ENCODE measurements at places on chromosomes 13 and 19. TPM values are rescaled to one million over a fixed set of nuclear protein-coding genes. Genes with fewer than 3 reads are reported as not detected.

The PDE4A gene
- 55.3 TPM for total RNA-seq

The ADGRE2 gene
- 2.8 TPM for total RNA-seq

The OR10H1 gene
- total RNA-seq, result not detected

The DAND5 gene
- total RNA-seq, result not detected

The FBXO17 gene
- not detected for total RNA-seq

The GFY gene
- total RNA-seq, result not detected

The TMEM238 gene
- total RNA-seq, result 9.7 TPM

The PODNL1 gene
- not detected for total RNA-seq

The LTBP4 gene
- total RNA-seq, result 123 TPM

The CYP4F12 gene
- not detected for total RNA-seq

The GSX1 gene
- total RNA-seq, result not detected

The APOE gene
- total RNA-seq, result 1.1 TPM

The HIF3A gene
- not detected for total RNA-seq

The NUP58 gene
- 143 TPM for total RNA-seq

The NOVA2 gene
- not detected for total RNA-seq

The EBI3 gene
- total RNA-seq, result 45.0 TPM

The OR7C1 gene
- not detected for total RNA-seq
